Activated CD4-positive, alpha-beta T cell treated with anti-CD3 and anti-CD28 coated beads, Interleukin-2, amount 10 ng/mL, durations not matched to agents 7 days and 5 days (primary cell): ENCODE measurements at places on chromosomes 1 and 21. TPM values are rescaled to one million over a fixed set of nuclear protein-coding genes. Genes with fewer than 3 reads are reported as not detected.

Gene IL24
- total RNA-seq = not detected

Gene ASTN1
- total RNA-seq = not detected

Gene SLAMF9
- total RNA-seq = not detected

Gene SPATA45
- total RNA-seq = 0.45 TPM

DNA sequence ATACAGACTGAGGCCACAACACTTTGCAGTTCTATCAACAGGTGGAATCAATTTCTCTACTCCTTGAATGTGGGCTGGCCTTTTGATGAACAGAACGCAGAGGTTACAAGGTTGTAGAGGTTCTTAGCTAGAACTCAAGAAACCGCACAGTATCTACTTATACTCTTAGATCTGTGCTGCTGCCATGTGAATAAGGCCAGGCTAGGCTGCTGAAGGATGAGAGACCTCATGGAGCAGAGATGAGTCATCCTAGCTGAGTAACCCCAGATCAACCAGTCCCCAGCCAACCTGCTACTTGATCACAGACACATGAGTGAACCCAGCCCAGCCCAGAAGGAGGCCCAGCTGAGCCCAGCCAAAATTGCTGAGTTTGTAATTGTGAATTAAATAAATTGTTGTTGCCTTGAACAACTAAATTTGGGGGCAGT lies 35.3 kb upstream of the BCAR3 start:
- DNase-seq = peak; percentile 47

GRCh38 chr1:38728585-38728908 lies 131.0 kb downstream of the RRAGC start:
- DNase-seq = no peak

GRCh38 chr1:197924516-197925123 lies 7.4 kb downstream of the LHX9 start:
- DNase-seq = peak; percentile 46

DNA sequence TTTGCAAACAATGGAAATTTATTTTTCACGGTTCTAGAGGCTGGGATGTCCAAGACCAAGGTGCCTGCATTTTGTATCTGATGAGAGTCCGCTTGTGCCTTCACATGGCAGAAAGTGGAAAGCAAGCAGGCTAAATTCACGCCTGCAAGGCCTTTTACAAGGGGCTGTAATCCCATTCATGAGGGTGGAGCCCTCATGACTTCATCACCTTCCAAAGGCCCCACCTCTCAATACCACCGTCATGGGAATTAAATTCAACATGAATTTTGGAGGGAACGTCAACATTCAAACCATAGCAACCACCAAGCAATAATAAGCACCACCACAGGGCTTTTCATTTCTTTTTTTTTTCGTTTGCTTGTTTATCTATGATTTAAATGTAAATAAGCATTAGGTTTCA lies 115.3 kb downstream of the C1orf21 start:
- DNase-seq = no peak
